ENCODE measurements at places on chromosomes 6 and 20.

GRCh38 chr6:80214436-80215022, 108.1 kb downstream of the BCKDHB start:
- peak; percentile 59 for DNase-seq

DNA sequence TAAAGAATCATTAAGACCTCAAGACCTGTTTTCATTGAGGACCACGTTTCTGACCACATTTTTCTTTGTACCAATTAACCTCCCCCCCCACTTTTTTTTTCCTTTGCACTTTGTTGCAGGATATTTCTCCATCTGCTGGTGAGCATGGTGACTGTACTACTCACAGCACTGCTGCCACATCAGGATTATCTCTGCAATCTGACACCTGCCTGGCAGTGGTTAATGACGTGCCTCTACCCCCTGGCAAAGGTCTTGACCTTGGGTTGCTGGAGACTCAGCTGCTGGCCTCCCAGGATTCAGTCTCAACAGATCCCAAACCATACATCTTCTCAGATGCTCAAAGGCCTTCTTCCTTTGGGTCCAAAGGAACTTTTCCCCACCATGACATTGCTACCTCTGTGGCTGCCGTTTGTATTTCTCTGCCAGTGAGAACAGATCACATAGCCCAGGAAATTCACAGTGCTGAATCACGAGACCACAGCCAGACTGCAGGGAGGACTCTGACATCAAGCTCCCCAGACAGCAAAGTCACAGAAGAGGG, 46.6 kb upstream of the EDN3 start:
- no peak for DNase-seq

GRCh38 chr6:63347599-63347998, 27.8 kb upstream of the LGSN start:
- DNase-seq = peak; percentile 88

- peak; percentile 23 for DNase-seq
Measured at GRCh38 chr20:41395667-41396664, 29.3 kb upstream of the EMILIN3 start.

DNA sequence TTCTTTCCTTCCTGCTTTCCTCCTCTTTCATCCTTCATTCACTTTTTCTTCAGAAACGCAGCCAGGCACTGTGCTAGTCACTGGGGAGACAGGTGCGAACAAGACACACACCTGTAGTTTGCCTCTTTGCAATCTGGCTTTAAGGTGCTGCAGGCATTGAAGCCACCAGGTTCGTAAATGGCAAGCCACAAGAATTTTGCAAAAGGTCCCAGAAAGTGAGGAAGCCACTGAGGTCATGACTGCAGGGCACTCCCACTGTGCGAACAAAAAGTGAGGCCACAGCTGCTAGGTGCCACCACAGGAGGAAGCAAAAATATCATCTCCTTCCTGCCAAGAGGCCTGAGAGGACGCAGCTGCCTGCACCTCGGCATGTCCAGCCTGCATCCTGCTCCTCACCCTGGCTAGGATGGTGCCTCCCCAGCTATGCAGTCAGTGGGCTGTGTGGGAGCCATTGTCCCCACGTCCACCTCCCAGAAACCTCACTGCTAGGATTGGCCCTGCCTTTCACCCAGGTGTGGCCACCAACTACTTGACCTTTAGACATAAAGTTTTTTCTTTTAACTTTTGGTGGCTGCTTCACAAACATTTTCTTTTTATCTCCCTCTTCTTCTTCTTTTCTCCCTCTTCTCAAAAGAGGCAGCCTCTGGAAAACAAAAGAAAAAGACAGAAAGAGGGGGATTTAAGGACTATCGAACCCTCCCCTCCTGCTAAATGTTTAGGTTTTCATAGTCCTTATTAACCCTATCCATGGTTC, 230.8 kb downstream of the BCAS1 start:
- DNase-seq = peak; percentile 31

GRCh38 chr6:34866509-34866908, 21.3 kb downstream of the TAF11 start:
- DNase-seq = no peak

DNA sequence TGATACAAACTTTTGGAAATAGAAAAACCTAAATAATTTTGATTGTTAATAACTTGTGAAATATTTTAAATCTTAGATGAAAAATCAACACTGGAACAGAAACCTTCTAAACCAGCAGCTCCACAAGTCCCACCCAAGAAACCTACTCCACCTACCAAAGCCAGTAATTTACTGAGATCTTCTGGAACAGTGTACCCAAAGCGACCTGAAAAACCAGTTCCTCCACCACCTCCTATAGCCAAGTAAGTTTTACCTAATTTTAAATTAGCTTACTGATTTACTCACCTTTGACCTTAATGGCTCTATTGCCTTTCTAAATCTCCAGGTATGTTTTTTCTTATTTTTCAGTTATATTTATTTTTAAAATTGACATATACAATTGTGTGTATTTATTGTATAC, 102.6 kb upstream of the ADGRF4 start:
- peak; percentile 42 for DNase-seq

DNA sequence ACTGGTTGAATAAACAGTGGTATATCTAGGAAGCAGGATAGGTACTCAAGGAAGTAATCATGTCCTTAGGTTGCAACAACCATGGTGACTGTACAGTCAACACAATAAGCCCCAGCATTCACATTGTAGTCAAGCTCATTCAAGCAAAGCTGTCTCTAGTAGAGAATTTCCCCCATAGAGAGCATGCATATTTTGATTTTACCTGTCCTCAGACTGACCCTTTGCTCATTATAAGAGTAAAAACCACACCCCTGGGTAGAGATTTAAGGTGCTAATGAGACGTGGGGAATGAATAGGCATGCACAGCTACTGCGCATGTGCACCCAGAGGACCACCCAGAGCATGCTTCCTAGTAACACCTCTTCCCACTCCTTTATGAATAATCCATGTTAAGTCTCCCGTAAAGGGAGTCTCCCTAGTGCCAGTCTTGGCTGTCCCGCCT, 6.1 kb upstream of the RNF8 start:
- no peak for DNase-seq

GRCh38 chr20:45507011-45507820, 8.2 kb downstream of the SPINT3 start:
- DNase-seq = no peak

GRCh38 chr6:20811109-20811761, 277.0 kb downstream of the CDKAL1 start:
- DNase-seq = peak; percentile 88

GRCh38 chr6:14635934-14636591, 518.5 kb downstream of the CD83 start:
- no peak for DNase-seq

DNA sequence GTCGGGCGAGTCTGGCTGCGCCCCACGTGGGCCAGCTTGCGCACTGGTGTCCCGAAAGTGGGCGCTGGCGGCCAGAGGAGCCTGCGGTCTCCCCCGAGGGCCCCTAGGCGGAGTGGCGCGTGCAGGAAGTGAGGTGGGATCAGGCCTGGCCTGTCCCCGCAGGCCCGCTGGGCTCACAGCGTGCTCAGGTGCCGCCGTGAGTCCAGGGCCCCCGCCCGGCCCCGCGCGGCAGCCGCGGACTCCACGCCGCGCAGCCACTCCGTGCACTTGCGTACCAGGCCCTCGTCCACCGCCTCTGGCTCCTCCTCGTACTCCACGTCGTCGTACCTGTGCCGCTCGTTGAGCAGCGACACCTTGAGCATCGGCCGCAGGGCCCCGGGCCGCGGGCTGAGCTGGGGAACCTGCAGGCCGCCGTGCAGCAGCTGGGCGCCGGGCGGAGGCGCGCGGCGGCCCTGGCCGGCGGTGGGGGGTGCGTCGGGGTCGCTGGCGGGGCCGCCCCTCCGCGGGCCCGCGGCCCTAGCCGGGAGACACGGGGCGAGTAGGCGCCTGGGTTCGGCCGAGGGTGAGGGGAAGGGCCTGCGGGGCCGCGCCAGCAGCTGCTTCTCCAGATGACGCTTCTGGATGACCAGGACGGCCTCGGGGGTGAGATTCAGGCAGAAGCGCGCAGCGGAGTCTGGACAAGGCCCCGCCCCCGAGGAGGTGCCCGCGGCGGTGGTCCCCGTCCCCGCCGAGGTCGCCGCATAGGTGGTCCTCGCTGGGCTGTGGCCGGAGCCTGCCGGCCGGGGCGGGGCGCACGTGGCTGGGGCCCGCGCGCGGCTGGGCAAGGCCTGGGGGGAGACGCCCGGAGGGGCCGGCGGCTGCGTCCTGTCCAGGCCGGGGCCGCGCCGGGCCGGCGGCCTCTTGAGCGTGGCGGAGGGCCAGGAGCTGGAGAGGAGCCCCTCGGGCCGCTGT, 835 bp downstream of the PRR18 start:
- no peak for DNase-seq

DNA sequence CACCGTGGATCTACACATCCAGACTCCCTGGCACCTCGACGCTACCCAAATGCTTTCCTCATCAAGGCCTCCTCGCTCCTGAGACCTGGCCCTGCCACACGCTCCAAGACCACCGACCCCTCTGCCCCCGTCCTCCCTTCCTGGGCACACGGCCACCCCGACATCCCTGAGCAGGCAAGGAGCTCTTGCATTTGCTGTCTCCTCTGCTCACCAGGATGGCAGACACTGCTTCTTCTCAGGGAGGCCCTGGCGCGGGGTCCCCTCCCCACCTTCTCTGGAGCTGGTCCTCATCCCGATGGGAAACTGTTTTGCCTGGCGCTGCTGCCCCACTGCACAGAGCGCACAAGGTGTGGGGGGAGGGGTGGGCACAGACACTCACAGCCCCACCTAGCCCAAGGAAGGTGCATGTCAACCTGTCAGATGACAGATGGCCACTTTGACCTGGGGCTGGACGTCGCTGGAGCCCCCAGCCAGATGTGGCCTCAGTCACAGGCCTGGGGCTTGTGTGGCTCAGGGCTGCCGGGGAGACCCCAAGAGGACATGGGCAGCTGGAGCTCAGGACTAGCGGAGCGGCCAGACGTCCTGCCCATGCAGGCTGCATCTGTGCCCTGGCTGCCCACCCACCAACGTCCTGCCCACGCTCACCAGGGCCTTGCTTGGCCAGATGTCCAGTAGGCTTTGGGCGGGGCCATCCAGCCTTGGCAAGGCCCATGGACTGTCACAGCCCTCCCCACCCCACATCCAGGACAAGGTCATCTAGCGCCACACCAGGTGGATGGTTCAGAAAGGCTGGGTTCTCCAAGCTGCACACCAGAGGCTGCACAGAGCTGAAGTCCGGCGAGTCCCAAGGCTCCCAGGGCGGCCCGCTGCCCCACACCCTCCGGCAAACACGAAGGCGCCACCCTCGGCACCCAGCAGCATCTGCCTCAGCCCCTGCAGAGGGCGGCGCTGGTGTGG, 6.2 kb upstream of the KCNQ2 start:
- DNase-seq = no peak

GRCh38 chr20:52757411-52757810, 214.7 kb upstream of the TSHZ2 start:
- DNase-seq = no peak

GRCh38 chr20:32510120-32510600, 75.0 kb downstream of the NOL4L start:
- DNase-seq = no peak

GRCh38 chr6:24547243-24547642, 52.5 kb downstream of the ALDH5A1 start:
- DNase-seq = no peak
